WTC11 (cell line): ENCODE measurements at places on chromosomes 2 and 18.

GRCh38 chr18:58567453-58568196, 61.3 kb downstream of the ALPK2 start:
- no peak overlapping the region for H3K4me3 ChIP-seq
- no peak overlapping the region for H3K27ac ChIP-seq
- no peaks in the 10 kb centered on the region for H3K36me3 ChIP-seq

DNA sequence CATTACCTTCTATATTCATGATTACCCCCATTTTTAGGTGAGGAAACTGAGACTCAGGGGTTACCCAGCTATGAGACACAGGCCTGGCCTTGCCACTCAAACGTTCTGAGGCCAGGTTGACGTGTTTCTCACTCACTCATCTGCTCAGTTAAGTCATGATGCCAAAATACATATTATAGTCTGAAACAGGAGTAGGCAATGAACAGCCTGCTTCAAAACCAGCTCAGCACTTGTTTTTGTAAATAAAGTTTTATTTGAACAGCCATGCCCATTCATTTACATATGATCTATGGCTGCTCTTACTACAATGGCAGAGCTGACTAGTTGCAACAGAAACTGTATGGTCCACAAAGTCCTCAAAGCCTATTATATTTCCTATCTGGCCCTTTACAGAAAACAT, 74.1 kb upstream of the SMAD2 start:
- peaks cover 19% of the 10 kb centered on the region for H3K4me1 ChIP-seq
- DNase-seq: no peak
- H3K27ac ChIP-seq: no peak overlapping the region

DNA sequence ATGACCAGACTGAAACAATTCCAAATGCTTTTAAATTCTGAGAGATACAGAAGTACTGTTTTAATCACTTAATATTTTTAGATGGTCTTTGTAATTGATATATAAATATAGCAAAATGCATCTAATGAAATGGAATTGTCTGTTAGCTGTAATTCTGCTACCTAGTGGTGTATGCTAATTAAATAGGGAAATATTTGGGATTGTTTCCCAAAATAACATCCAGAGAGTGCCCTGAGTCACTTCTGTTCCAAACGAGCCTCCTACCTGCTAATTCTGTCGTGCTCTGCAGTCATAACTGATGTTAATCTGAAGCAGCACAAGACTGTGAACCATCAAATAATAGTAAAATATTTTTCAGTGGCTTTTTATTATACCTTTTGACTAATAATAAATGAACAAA, 71.4 kb upstream of the NOSTRIN start:
- no peak for DNase-seq
- no peaks in the 10 kb centered on the region for H3K36me3 ChIP-seq
- H3K4me1 ChIP-seq: peaks cover 33% of the 10 kb centered on the region
- no peaks in the 10 kb centered on the region for H3K27me3 ChIP-seq

DNA sequence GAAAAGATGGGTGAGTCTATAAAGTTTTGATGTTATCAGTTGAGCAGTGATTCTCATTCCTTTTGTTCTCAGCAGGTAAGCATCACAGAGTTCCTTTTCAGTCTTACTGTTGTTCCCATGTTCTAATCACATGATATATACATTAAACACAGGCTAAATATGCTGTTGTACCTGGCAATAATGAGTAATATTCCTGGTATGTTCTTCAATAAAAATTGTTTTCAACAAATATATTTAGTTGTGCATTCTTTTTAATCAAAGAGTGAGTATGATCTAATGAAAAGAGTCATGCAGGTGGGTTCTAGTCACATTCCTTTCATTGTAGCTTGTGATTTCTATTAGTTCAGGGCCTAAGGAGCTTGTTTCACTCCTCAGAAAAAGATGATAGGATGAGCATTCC, 288.3 kb upstream of the NETO1 start:
- no peaks in the 10 kb centered on the region for H3K36me3 ChIP-seq
- DNase-seq: no peak
- H3K4me1 ChIP-seq: peaks cover 2% of the 10 kb centered on the region
- no peak overlapping the region for H3K4me3 ChIP-seq
- H3K27ac ChIP-seq: no peak overlapping the region

- no peaks in the 10 kb centered on the region; the same call in 1 of the 2 replicates for H3K36me3 ChIP-seq
- peaks cover 45% of the 10 kb centered on the region for H3K4me1 ChIP-seq
- H3K27ac ChIP-seq: no peak overlapping the region
- no peak overlapping the region for H3K4me3 ChIP-seq
Observed at GRCh38 chr18:30623401-30624065, 419.0 kb downstream of the DSC3 start.
